ENCODE measurements at places on chromosomes 6 and 20.

DNA sequence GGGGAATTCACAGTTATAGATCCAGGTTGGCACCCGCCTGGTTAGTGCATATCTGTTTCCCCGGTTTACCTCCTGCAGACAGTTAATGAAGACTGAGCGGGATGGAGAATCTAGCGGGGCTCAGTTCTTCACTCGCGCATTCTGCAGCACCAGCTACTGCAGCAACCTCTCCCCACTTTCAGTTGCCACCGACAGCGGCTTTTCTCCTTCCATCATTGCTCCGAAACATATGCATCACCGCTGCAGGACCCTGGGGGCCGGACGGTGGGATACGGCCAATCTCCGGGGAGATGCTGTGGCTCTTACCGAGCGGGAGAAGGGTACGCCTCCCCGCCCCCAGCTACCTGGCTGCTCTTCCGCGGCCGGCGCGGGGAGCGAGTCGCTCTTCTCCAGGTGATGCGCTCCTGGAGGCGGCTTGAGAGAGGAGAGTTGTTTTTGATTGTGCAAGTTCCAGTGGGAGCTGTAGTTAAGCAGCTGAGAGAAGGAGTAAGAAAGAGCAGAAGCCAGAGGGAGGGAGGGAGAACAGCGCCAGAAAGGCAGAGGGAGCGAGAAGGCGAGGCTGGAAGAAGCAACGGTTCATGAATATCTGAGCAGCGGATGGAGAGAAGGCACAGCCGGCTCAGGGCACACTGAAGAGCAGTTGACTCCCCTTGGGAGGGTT lies at the start of gene SGK1:
Gene SGK1, minus strand, starts transcription at position 642 of the 661 bp plus-strand sequence. CDS start 652 bp downstream, outside the sequence.
- DNase-seq = no peak

DNA sequence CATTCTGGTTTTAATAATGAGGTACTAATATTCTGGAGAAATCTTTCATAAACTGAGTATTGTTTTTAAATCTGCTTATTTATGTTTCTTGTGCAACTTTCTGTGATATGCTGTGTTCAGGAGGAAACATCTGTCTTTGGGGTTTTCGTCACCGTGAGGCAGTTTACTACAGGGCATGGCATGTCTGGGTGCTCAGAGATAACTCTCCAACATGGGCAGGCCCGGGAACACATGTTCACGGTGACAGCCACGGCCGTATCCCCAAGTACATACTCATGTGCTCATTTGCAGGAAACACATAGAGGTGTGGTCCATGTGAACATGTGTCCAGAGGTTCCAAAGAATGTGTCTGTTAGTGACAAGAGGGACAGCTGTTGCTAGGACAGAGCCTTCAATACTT lies 62.1 kb upstream of the CNKSR3 start:
- DNase-seq = no peak

GRCh38 chr6:14674867-14675648 lies 557.5 kb downstream of the CD83 start:
- no peak for DNase-seq

DNA sequence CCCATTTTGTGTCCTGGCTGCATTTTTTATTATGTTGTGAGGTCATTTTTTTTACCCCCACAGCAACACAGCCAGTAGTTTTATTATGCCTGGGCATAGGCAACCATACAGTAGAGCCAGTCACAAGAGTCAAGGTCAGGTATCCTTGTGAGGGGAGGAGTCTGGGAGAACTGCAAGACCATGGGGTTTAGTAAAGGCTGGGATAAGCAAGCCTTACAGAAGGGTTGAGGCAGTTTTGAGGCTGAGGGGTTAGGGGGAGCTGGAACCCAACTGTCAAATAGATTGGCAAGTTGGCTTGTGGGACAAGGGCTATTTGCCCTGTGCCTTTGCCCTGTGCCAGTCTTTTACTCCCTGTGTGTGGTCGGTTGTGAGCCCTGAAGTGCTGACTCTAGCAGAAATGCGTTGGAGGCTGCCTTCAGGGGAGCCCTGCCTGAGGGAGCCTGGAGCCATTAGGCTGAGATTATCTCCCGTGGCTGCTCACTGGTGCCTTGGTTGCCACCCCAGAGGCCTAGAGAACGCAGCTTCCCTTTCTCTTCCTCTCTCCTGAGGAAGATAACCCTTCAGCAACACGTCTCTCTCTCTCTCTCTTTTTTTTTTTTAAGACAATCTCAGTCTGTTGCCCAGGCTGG lies 31.1 kb downstream of the RALY start:
- peak; percentile 50 for DNase-seq

DNA sequence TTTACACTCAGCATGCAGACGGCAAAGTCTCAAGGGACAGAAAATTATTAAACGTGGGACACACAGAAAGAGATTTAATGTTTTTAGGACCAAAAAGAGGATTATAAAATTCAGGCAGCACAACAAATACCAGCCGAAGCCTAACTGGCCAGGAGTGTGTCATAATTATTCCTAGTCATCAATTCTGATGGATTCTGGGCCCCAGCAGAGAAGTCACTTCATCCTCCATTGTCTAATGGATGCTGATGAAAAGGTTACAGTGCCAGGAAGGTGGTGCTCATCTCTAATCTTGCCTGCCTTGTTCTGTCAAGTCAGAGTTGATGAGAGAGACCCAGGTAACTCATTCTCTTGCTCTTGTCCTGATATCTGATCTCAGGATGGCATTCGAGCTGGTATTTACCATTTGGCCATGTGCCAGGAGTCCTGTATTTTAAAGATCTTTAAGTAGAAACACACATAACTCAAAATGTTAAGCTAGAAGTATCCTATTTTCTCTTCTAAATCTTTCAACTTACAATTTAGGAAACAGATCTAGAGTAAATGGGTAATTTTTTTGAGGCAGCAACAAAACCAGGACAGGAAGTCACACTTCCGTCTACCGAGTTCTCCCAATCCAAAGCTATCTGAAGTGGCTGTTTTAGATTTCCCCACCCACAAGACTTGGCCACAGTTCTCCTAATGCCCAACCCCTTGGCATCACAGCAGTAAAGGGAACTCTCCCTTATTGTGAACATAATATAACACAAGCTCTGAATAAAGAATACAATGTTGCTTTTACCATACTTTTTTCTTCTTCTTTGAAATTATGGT lies 50.0 kb downstream of the ADAT2 start:
- DNase-seq = peak; percentile 40

DNA sequence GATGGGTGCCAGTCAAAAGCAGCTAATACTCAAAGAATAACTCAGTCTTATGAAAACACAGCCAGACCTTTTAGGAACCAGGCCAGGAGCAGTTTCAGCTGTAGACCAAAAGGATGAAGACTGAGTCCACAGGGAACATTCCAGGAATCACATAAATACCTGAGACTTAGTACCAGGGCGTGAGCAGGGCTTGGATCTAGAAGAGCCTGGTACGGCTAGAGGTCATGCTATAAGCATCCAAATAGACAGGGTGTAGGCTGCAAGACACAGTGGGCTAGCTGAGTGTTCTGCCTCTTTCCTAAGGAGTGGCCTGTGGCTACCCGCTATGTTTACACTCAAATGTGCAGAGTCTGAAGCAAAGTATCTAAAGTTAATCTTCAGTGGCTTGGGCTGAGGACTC lies 29.5 kb upstream of the LRRC1 start:
- DNase-seq = no peak

GRCh38 chr20:33280775-33281174 lies 2.2 kb upstream of the BPIFB1 start:
- no peak for DNase-seq

GRCh38 chr20:3744806-3745685 lies 12.6 kb downstream of the HSPA12B start:
- DNase-seq = peak; percentile 74

GRCh38 chr20:18541741-18542140 lies 25.5 kb upstream of the SMIM26 start:
- no peak for DNase-seq

DNA sequence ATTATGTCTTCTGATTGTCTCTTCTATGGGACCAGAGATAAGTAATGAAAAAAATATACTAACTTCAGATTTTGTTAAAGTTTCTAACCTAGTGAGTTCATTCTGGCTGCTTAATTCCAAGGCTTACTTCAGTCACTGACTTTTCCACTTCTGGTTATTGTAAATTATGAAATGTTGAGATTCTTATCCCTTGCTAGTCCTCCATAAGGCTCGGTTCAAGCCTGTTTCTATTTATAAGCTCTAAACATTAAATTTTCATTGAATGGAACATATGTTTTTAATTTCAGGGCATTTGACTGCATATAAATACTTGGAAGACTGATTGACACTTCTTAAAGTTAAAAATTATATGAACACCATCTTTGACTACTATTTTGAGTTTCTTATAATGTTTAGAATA lies 23.6 kb upstream of the NKAIN2 start:
- DNase-seq = no peak

DNA sequence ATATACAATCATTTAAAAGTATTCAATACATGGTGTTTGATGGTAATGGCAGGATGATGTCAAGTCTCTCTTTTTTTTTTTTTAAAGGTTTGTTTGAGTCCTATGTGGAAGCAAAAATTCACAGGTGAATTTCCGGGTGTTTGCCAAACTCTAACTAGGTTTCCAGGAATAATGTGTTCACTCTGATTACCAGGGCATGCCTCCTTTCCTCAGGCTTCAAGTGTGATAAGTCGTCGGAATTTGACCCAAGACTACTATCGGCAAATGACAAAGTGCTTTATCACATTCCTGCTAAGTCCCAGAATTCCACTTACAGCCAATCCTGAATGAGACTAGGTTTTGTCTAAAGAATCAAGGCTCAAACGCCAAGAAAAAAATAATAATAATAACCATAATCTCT lies 7.3 kb downstream of the OARD1 start:
- peak; percentile 37 for DNase-seq

GRCh38 chr20:47551841-47552240 lies 50.2 kb downstream of the NCOA3 start:
- peak; percentile 70 for DNase-seq
